ENCODE measurements at places on chromosomes 13 and 19.

DNA sequence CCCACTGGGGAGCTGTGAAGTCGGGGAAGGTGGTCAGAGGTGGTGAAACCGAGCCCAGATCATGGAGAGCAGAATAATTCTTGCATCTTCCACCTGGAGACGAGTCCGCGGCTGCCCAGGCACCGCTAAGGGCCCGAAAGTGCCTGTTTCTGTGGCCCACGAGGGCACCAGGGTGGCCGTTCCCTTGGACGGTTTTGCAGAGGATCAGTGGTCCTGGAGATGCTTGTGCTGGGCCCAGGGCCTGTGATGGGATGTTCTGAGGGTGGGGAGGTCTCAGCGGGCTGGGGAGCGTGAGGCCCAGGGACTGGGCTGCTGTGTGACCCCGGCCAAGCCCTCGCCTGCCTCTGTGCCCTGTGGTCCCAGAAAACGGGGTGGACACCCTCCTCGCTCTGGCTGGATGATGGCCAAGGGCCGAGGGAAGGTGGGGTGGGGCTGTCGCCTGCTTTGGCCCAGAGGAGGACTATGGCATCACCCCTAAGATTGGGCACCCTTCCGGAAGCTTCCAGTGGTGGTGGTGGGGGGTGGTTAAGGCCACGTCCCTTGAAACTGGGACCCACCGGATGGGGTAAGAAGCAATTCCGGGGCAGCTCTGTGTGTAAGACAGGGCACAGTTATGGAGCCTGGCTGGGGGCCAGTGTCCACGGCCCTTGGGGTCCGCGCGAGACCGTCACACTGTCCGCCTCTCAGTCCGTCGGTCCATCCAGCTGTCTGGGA, 51.3 kb upstream of the NFIC start:
- no peak for DNase-seq

GRCh38 chr19:54541712-54542111, 31.9 kb upstream of the LILRA2 start:
- DNase-seq = no peak

- DNase-seq = no peak
Observed at GRCh38 chr19:47561440-47562057, 11.4 kb downstream of the ZNF541 start.

DNA sequence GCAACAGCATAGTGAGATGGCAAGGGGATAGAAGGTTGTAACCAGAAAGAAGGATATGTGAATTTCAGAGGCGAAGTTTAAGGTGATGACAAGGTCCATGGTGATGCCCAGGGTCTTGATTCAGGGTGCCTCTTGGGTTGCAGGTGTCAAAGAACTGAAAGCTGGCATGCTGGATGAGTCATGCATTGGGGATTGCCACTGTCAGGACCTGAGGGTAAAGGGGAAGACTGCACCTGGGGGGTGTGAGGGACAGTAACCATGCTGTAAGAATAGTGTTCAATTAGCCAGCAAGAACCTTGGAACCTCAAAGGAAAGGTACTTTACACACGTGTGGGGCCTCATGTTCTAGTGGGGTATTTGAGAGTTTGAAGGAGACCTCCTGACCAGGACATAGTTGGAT, 279.6 kb downstream of the SLC7A1 start:
- no peak for DNase-seq

- no peak for DNase-seq
Observed at GRCh38 chr13:76597868-76598267, 288.3 kb downstream of the KCTD12 start.

DNA sequence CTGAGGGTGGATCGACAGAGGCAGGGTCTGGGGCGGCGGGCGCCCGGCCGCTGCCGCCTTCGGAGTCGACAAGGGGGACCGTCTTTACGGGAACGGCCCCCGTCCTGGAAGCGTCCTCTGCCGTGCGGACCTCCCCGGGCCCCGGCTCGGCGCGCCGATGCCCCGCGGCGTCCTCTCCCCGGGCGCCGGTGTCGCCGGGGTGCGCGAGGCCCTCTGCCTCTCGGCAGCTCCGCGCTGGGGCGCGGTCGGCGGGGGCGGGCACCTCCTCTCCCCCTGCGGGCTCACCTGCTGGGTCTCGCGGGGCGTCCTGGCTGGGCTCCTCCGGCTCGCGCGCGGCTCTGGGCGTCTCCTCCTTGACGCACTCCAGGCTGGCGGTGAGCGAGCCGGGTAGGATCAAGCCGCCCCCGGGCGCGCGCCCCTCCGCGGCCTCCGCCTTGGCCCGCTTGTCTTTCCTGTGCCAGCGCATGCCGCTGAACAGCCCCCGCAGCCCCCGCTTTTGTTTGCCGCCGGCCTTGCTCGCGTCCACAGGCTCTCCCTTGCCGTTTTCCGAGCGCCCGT, 1.5 kb downstream of the AMER2 start:
- DNase-seq = no peak

GRCh38 chr13:41709511-41709910, 251.4 kb downstream of the VWA8 start:
- no peak for DNase-seq

DNA sequence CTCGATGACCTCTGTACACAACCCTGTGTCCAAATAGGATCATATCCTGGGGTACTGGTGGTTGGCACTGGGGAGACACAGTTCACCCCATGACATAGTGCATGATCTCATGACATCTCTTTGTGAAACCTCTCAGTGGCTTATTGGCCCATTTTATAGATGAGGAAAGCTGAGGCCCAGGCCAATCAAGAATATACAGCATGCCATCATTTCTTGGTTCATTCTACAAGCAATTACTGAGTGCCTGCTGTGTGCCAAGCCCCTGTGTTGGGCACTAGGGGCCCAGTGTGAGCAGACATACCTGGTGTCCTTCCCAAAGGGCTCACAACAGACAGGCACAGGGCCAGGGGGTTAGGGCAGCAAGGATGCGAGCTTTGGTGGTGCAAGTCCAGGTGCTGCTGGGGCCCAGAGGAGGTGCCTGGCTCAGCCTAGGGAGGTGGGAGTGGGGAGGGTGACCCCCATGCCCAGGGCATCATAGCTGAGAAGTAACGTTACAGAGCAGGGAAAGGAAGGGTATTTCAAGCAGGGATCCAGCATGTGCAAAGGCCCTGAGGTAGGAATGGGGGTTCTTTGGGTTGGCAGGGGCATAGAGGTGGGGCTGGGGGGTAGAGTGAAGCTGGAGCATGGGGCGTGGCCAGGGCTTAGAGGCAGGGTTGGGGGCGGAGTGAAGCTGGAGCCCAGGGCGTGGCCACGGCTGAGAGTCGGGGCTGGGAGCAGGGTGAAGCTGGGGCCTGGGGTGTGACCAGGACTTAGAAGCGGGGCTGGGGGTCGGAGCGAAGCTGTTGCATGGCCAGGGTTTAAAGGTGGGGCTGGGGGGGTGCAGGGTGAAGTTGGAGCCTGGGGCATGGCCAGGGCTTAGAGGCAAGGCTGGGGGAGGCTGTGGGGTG, 20.7 kb downstream of the COLGALT1 start:
- no peak for DNase-seq

Data from activated T-cell treated with anti-CD3 and anti-CD28 coated beads for 1 hour (primary cell).